ENCODE measurements at places on chromosomes 11 and 22.

DNA sequence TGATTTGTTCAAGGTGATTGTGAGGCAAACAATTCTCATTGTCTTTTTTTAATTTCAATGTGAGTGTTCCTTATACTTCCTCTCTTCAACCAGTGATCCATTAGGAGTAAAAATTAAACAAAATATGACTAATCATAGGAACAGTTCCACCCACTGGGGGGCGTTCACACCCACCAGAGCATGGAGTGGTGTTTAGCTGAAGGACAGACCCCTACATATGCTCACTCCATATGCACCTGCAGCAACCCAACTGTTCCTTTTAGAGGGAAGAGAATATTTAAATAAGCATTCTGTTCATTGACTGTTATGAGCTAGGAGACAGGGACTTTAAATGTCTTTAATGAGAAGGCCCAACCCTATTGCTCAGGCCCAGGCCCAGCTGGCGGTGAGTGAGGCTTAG lies 78.7 kb upstream of the DRD2 start:
- DNase-seq = no peak

DNA sequence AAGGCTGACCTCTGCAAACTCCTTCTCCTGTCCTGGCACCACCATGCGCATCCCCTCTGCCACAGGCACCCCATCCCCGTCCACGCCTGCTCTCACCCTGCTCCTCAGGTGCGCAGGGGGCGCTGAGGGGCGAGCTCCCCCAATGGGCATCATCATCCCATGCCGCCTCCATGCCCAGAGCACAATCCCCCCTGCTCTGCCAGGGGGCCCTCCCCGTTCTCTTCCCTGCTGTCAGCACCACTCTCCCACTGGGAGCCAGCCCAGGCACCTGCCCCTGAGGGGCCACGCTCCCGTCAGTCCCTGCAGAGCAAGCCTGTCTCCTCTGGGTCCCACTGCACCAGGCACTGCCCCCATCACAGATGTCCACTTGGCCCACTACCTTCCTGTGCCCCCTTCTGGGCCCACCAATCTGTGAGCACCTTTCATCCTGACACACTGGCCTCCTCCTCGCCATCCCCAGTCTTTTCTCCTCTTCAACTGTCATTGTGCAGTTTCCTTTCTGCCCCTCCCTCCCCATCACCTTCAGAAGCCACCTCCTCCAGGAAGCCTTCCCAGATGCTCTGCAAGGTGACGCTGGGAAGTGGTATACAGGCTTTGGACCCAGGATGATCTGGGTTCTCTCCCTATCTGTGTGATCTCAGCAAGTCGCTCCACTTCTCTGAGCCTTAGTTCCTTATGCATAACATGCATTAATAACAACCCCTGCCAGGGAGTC lies 62.6 kb downstream of the CYTH4 start:
- no peak for DNase-seq

DNA sequence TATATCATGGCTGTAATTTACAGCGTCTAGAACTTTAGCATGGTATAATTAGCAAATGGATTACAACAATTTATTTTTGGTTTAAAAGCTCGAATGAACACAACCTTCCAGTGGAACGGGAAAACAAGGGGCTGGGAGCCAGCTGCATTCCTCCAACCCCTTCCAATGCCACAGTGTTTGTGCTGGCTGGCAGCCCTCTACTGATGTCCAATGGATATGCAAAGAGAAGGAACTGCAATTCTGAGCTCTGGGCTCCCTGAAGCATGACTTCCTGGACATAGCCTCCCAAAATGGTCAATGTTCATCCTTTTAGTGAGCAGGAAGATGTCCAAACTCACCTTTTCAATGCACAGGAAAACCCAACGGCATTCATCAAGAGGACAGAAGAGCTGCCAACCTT lies 288.3 kb downstream of the TENM4 start:
- no peak for DNase-seq

- peak; percentile 10 for DNase-seq
These were observed 3.7 kb downstream of the ILK start for GRCh38 chr11:6607190-6607795.

DNA sequence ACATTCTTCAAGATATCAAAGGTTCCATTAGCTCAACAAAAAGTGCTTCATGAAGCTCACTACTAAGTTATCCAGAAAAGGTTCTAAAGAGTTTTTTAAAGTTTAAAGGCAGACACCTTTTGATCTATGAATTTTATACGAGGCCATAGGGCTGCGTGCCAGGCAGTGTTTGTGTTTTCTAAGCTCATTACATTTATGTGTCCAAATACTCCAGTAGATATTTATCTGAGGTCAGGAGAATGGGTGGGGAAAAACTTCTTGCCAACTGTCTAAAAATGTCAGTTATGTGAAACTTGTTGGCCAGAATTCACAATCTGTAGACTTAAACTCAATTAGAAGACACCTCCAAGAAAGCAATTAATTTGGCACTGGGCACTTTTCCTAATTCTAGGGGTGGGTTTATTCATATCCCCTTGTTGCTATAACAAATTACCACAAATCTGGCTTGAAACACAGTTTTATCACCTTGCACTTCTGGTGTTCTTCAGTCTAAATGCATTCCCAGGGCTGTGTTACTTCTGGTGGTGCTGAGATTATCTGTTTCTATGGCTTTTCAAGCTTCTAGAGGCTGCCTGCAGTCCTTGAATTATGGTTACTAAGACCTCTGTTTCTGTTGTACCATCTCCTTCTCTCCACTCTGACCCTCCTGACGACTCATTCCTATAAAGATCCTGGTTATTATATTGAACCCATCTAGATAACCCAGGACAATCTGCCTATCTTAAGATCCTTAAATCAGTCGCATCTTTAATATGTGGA lies 1030.4 kb upstream of the CNTN5 start:
- no peak for DNase-seq

DNA sequence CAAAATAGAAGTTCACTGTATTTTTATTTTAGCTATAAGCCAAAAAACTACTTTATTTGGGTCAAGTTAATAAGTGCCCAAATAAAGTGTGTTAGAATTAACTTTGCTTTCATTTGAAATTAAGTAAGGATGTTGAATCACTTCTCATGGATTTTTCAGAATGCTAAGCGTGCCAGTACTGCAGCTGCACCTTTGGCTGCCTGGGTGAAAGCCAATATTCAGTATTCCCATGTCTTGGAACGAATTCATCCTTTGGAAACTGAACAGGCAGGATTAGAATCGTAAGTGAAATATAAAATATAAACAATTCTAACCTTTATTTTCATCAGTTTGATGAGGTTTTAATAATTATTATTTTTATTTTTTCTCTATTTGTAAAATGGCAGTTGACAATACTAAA lies 113.6 kb downstream of the DYNC2H1 start:
- no peak for DNase-seq

GRCh38 chr11:33540946-33541915 lies 159.4 kb downstream of the C11orf91 start:
- no peak for DNase-seq

GRCh38 chr11:85854212-85854556 lies 999 bp upstream of the CCDC83 start:
- no peak for DNase-seq

- DNase-seq = no peak
These were observed 21.1 kb downstream of the EIF3F start for GRCh38 chr11:8008212-8008611.

DNA sequence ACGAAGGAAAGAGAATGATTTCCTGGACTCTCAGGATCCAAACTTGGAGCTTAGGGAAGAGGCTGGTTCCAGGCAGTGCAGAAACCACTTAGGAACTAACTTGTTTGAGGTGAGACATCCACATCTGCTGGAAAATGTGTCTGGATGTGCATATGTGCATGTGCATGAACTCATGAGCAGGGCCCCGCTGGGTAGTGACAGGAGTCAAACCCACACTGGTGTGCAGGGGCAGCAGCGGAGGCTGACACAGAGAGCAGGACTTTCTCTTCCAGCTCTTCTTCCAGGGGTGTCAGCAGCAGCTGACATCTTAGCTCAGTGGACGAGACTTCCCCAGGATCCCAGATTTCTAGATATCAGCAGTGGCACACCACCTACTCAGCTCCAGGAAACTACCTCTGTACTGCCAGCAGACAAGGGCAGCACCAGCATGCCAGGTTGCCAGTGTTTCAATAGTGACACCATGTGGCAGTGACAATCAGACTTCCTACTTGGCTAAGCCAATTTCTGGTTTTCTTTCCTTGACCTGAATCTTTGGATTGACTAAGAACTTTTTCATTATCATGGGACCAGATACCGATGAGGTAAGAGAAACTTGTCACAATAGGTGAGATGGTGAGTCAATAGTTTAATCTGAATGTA lies 227.5 kb upstream of the ZC3H12C start:
- no peak for DNase-seq

DNA sequence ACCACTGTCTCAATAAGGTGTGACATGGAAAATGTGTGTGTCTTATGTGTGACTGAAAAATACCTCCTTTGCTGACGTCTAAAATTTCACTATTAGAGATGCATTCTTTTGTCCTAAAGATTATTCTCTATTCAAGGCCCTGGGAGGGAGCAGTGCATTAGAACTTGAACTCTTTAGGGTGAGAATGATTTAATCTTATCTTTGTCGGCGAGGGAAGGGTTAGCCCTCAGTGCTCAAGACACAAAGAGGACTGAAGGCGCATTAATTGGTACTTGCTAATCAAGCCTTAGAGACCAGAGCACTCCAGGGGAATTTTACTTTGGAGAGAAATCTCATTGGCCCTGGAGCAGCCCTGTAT lies 29.8 kb upstream of the PLET1 start:
- no peak for DNase-seq

DNA sequence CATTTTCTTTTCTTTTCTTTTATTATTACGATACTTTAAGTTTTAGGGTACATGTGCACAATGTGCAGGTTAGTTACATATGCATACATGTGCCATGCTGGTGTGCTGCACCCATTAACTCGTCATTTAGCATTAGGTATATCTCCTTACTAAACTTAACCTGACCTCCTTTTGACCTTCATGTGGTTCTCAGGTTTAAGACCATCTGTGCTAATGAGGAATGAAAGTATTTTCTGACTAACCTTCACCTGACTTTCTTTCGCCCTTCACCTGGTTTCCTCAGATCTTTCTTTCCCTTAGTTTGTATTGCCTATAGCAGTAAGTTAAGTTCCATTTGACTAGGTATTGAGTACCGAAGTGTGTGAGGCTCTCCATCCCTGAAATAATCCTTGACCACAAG lies 6.5 kb downstream of the EXPH5 start:
- no peak for DNase-seq

DNA sequence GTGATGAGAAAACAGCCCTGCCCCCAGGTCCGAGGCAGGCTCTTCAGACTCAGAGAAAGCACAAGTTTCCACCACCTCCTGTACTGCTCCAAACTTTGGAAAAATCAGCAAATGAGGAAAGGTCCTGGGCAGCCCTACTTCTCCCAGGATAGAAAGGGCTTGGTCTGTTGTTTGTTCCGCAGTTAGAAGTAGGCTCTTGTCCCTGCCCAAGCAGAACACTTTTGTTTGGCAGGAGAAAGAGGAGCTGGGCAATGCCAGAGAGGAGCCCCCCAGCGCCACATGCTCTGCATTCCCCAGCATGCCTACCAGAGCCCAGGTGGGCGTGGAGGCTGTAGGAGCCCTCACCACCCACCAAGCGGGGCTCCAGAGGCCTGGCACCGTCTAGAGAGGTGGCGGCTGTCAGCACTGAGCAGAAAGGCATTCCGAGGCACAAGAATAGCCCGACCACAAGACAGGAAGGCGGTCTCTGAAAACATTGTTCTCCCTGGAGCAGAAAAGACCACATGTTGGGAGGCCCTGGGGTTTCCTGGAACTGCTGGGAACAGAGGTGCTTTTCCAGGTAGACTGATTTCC lies 90.3 kb upstream of the CD82 start:
- DNase-seq = no peak

GRCh38 chr11:118929501-118930093 lies 3.9 kb upstream of the BCL9L start:
- DNase-seq = peak; percentile 76

- DNase-seq = no peak
These were observed 1052.9 kb downstream of the NTM start for GRCh38 chr11:132423266-132423665.

GRCh38 chr22:20524004-20524481 lies 16.6 kb downstream of the MED15 start:
- no peak for DNase-seq

- peak; percentile 62 for DNase-seq
These were observed 65.6 kb downstream of the BTG4 start for GRCh38 chr11:111446404-111447111.

Data from activated CD4-positive, alpha-beta T cell treated with anti-CD3 and anti-CD28 coated beads, Interleukin-2, amount 50 U/mL, for 48 hours (primary cell).